ENCODE measurements at places on chromosomes 7 and 10.

DNA sequence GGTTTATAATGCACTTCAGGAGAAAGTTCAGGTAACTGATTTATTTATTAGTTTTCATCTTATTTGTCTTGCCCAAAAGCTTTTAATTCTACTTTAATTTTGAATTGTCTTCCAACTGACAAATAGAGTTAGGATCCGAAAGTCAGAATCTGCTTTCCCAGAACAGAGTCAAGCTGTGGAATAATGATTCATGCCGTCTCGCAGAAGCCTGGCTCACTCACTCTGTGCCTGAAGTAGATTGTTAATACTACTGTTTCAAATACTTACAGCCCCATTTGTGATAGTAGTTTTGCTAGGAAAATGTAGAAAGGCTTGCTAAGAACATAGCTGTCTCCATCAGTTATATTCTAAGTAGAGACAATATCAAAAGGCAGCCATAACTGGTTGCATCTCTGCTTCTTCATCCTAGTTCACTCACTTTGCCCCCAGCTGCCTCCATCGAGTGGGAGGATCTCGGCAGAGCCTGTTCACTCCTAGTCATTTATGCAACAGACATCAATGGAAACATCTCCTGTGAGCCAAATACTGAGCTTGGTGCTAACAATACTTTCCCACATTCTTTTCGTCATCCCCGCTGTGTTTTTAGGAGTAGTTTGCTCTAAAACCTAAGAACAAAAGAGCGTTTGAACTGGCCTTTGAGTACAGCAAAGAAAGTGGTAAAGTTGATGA is 28.0 kb downstream of the ABRAXAS2 start:
- DNase-seq, result no peak

DNA sequence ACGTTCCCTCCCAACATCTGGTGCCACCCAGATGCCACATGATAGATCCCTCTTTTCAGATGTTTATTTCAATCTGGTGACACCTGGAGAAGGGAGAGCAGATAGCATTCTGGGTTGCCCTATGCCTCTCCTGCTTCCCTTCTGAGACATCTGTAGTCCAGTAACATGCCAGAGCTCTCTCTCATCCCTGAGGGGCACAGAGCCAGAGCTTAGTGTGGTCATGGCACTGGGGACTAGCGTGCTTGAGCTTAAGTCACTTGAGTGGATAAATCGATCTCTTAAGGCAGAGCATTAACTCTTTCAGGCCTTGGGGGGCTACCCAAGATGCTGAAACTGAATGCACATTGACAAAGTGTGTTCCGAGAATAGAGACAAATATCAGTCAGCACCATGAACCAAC is 47.9 kb downstream of the WNT2 start:
- DNase-seq, result no peak

DNA sequence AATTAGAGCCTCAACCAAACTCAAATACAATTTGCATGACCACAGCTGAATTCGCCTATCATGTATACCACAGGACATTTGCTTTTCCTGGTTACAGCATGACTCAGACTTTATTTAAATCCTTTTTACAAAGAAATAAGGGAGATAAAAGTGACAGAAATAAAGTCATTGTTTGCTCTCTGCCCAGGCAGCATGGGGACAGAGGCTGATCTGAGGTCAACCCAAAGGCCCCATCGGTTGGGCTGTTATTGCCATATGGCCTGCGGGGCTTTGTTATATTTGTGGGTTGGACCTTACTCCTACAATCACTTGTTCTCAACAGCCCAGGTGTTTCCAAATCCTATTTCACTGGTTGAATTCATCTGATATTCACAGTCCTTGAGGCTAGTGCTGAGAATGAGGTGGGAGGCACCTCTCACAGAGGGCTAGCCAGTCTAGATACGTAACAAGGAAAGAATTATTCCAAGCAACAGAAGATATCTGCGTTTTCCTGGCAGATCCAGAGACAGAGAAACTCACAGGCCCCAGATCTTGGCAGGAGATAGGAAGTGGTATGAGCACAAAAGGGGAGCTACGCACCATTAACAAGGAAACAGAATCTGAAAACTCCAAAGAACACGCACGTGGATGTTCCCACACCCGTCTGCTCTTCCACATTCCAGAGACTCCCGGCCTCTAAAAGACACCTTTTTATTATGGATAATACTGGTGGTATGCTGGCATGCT is 117.3 kb downstream of the HIPK2 start:
- no peak for DNase-seq

DNA sequence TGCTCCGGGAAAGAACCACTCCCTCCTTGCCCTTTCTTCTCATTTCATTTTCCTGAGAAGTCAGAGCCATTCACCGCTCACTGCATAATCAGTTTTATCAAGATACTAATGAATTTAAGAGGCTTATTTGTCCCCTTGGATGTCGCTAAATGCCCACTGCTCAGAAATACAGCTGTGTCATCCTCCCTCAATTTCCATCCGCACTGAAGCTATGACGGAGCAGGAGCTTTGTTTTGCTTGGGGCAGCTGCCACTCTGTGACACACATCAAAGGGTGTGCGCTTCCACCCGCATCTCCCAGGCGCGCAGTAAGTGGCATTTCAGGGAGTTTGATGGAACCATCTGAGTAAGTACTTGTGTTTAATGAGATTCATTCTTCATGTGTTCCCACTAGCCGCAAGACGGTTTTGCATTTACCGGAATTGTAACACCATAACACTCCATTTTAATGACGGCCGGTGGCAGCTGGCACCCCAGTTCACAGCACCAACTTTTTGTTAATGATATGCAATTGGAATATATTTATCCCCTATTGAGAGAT is 103.8 kb upstream of the PARD3 start:
- DNase-seq, result no peak

DNA sequence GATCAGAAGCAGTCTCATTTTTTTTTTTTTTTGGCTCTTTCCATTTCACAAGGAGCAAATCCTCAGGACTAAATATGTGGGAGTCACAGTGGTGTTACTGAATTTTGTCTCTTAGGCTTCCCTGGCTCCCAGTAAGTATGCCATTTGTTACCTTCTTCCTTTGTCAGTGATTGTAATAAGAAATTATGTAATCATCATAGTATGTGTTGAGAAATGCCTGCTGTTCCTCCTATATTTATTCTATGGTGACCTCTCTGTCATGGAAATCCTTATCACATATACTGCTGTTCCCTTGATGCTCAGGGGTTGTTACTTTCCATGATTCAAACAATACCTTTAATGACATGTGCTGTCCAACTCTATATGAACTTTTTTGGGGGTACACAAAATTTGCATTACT is 4.8 kb upstream of the OR9A4 start:
- DNase-seq, result no peak

DNA sequence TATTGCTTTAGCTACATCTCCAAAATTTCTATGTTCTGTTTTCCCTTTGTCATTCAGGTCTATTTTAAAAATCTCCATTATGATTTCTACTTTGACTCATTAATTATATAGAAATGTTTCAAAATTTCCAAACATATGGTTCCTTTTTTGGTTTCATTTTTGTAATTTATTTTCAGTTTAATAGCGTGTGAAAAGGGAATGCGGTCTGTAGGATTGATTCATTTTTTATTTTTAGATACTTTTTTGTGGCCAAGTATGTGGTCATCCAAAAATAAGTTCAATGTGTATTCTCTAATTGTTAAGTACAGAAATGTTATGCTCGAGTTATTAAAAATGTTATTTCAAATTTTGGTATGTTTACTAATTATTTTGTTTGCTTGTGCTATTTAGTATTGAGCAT is 72.5 kb upstream of the ANKRD1 start:
- DNase-seq, result no peak

GRCh38 chr7:102912742-102913141 is at the start of gene LRRC17:
TSS of gene LRRC17 (plus strand) at chr7:102913000. CDS start at chr7:102933914, 20,914 bp downstream.
- no peak for DNase-seq

DNA sequence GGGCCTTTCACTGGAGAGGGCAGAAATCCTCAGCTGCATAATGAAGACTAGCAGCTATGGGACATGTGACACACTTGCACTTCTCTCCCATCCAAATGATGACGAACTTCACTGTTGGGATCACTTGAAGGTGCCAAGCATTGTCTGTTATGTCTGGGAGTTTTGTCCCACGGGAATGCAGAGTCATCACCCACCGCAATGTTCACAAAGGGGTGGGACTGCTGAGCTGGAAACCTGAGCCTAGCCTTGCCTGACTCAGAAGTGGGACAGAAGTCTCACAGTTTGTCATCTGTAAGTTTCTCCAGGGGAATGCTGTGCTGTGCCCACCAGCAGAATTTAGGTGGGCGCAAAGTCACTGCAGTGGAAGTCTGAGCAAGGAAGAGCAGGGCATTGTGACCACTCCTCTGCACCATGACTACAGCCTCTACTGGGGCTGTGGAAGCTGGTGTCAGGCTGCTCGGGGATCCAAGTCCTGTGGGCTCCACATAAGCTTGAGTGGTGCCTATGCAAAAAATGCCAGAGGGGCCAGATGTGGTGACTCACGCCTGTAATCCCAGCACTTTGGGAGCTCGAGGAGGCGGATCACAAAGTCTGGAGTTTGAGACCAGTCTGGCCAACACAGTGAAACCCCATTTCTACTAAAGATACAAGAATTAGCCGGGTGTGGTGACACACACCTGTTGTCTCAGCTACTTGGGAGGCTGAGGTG is 472.0 kb upstream of the CNTNAP2 start:
- DNase-seq, result no peak

DNA sequence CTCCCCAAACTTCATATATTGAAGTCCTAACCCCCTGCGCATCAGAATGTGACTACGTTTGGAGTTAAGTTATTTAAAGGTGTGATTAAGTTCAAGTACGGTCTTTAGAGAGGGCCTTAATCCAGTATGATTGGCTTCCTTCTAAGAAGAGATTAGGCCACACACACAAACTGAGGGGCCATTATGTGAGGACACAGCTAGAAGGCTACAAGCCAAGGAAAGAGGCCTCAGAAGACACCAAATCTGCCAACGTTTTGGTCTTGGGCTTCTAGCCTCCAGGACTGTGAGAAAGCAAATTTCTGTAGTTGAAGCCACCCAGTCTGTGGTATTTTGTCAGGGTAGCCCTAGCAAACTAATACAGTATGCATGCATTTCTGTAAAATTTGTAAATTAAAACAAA is 41.7 kb downstream of the REEP3 start:
- no peak for DNase-seq

- no peak for DNase-seq
Observed at GRCh38 chr10:62327885-62328284, 46.3 kb upstream of the ZNF365 start.

GRCh38 chr7:8274589-8274988 is 12.6 kb upstream of the ICA1 start:
- DNase-seq, result no peak

DNA sequence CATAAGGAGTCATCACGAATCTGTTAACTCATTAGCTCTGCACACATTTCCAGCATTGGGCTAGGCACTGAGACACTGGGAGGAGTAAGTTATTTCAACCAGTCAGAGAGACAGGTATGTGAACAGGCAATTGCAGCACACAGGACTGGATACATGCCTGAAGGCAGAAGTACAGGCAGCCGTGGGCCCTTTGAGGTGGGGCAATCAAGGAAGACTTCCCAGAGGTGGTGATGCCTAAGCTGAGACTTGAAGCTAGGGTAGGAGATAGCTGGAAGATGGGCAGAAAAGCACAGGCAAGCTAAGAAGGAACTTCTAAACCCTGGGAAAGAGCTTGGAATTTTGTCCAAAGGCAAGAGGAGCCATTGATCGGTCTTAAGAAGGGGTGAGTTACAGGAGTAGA is 249.7 kb downstream of the EMX2 start:
- DNase-seq, result no peak

DNA sequence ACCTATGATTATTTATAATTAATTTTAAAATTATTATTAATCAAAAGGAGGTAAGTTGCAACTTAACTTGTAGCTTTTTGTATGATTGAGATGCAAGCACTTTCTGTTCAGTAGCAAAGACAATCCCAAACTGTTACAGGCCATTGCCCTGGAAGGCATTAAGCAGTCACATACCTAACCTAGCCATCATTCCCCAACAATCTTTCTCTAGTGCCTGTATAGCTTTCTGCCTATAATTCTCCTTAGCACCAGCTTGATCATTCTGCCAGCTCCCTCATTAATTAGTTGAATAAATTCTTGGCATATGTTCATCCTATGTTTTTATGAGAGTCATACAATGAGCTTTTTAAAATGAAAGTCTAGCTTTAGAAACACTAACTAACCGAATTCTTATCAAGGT is 178.9 kb upstream of the TMEM106B start:
- no peak for DNase-seq

DNA sequence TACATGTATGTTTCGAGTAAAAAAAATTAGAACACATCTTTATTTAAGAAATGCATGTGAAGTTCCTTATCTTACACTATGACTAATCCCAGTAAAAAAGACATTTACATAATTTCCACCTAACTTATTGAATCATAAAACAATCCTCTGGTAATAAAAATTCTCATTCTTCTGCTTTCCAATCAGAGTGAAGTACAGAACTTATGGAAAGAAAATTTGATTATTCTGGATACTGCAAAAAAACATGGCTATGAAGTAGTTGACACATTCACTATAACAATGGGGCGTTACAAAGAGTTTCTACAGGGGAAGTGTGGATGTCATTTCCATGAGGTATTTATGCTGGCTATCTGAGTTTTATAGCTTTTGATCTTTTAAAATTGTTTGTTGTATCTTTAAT is 57.7 kb upstream of the WNT16 start:
- DNase-seq, result no peak

GRCh38 chr7:134766779-134767519 is 12.5 kb upstream of the CALD1 start:
- no peak for DNase-seq

DNA sequence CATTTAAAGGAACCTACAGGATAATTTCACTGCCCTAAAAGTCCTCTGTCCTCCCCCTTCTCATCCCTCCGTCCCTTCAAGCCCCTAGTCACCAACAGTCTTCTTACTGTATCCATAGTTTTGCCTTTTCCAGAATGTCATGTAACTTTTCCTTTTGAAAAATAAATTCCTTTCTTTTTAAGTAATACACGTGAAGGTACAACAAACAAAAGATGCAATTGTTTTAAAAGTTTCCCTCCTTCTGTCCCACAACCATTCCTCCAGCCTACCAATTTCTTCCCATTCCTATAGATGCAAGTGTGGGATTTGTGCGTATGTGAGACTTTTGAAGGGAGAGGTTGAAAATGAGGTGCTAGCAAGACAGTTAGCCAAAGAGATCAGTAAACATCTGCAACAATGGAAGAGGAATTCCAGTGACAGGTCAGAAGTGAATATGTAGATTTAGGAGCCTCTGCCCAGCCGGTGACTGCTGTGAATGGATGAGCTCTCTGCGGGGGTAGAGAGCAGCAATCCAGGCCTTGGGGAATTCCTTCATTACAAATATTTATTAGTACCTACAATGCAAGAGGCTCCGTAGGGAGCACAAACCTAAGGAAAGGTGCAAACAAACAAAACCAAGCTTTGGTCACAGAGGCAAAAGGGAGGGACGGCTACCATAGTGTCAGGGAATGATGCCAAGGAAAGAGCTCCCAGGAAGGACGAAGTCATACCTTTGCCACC is 243.6 kb downstream of the SKIDA1 start:
- DNase-seq, result no peak

GRCh38 chr7:83514977-83515376 is 134.0 kb downstream of the SEMA3E start:
- DNase-seq, result no peak

DNA sequence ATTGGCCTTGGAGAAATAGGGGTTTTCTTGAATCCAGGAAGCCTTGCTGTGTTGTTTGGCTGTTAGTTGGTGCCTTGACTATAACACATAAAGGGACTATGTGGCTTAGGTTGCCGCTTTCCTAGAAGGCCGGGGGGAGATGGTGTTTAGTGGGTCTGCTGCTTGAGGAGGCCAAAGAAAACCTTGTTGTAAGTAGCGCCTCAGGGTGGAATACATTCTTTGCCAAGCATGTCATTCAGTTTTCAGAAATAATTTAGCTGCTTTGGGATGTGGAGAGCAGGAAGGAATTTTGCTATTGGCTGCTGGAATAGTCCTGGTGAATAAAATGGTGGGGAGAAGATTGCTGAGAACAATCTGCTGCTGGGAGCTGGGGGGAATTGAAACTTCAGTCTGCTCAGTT is 132.9 kb upstream of the WNT16 start:
- DNase-seq, result no peak

All from stimulated activated CD4-positive, alpha-beta T cell treated with anti-CD3 and anti-CD28 coated beads, TNF-alpha, amount 100 ng/mL, for 1 hour (primary cell).